Stimulated activated CD8-positive, alpha-beta memory T cell treated with anti-CD3 and anti-CD28 coated beads, Interleukin-7, amount 100 ng/mL, for 24 hours (primary cell): ENCODE measurements at places on chromosomes 6 and 20.

- DNase-seq, result no peak
Observed at GRCh38 chr20:37525810-37526209, 1.9 kb downstream of the BLCAP start.

GRCh38 chr20:23937303-23938117 is 51.1 kb downstream of the GGTLC1 start:
- no peak for DNase-seq

DNA sequence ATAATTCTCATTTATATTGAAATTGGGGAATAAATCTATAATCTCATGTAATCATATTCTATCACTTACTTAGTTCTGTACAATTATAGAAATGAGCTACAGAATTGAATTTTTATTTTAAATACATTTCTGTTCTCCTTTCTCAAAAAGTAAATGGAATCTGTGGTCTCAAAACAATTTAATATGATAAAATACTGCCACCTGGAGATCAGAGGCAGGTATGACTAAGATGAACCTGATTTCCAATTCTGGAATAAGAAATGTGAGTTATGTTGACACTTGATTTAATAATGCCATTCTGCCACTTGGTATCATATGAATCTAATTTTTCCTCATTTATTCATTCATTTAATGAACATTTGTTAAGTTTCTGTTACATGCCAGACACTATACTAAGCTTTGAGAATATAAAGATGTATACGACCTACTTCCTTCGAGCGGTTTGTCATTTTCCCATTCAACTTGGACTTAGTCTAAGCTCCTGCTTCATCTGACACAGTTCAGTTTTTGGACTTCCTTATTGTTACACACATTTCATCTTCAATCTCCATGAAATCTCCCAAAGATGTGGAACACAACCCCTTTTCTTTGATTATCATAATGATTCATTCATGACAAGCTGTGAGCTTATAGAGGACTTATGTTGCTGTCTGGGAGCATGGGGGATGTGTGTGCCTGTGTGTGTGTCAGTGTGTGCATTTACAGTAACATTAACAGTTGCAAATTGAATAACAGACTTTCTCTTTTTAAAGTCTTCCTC is 7.5 kb upstream of the CCDC28A start:
- no peak for DNase-seq

GRCh38 chr6:31559958-31560696 is 12.0 kb upstream of the LTA start:
- no peak for DNase-seq

- DNase-seq, result peak; percentile 37
Observed at GRCh38 chr20:2206957-2207769, 88.6 kb upstream of the TGM3 start.

DNA sequence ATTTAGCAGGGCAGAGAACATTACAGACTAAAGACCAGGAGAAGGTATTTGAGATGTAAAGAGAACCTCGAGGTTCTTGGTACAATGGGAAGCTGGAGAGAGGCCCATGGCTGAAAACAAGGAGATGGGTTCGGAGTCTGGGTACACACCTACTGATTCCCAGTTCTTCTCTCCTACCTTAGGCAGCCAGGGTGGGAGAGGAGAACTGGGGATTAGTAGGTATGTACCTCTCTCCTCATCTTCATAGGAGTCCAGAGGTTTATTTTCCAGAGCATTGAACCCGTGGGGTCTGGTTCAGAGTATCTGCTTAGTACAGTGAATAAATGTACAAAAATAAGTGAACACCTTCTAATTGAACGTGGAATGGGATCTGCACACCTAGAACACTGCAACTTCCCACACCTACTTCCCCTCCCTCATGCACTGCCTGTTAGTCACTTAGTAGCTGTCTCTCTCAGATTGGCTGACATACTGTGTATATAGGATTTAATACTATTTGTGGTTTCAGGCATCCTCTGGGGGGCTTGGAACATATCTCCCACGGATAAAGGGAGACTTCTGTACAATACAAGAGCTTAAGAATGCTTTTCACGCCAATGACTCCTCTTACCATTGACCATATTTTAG is 23.5 kb upstream of the NUP153 start:
- DNase-seq, result no peak

- DNase-seq, result no peak
Observed at GRCh38 chr6:38427492-38428210, 212.1 kb downstream of the BTBD9 start.
